ENCODE measurements at places on chromosomes 3 and 15. TPM values are rescaled to one million over a fixed set of nuclear protein-coding genes. Genes with fewer than 3 reads are reported as not detected.

DNA sequence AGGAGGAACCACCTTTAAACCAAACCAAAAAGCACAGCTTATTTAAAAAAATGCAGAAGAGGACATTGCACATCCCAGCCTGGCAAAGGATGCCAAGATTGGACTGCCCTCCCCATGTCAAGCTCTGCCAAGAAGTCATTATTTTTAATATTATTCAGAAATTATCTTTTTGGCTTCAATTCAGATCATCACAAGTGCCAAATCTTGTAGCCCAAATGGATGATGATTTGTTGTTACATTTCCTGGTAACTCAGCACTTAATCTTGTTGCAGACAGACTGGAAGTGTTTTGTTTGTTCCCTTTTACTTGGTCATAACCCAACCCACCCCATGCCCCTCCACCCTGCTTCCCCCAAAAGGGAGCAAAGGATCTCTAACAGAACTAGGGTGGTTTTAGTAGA is 28.1 kb upstream of the LXN start:
- no peaks in the 10 kb centered on the region for H3K27me3 ChIP-seq
- no peak for DNase-seq
- no peaks in the 10 kb centered on the region for H3K36me3 ChIP-seq
- H3K27ac ChIP-seq = no peak overlapping the region

DNA sequence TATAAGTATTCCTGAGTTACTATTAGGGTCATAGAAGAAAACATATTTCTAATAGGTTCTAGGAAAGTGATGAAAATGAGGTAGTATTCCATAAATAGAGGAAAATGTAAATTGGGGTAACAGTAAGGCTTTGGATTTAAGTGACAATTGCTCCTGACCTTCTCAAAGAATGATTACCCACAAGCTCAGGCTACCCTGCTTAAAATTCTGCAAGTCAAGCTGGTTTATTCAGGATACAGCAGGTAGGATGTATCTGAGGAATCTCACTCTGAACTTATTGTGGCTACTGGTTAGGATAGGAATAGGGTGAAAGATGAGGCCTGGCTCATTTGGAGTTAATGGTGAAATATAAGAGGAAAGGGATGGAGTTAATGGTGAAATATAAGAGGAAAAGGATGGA is 67.7 kb downstream of the CD200R1L start:
- DNase-seq = no peak
- no peak overlapping the region for H3K4me3 ChIP-seq
- no peaks in the 10 kb centered on the region for H3K27me3 ChIP-seq
- H3K4me1 ChIP-seq = no peaks in the 10 kb centered on the region
- H3K36me3 ChIP-seq = no peaks in the 10 kb centered on the region
- no peak overlapping the region for H3K27ac ChIP-seq

DNA sequence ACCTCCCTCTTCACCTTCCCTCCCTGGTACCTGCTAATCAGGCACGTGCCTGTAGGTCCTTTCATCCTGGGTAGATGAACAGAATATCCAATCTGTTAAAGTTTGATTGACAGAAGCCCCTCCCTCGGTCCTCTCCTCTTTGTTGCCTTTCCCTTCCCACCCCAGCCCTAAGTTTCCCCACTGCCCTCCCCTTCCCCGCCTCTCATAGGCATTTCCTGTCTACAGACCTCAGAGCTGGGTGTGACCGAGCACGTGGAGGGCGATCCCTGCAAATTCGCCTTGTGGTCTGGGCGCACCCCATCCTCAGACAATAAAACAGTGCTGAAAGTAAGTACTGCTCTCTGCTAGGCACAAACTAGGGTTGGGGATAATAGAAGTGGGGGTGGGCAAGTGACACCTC is 239.2 kb upstream of the UMPS start:
- H3K27me3 ChIP-seq = no peaks in the 10 kb centered on the region
- H3K4me1 ChIP-seq = no peaks in the 10 kb centered on the region
- H3K27ac ChIP-seq = no peak overlapping the region

PCOLCE2 gene
- 1.9 TPM for total RNA-seq

DNA sequence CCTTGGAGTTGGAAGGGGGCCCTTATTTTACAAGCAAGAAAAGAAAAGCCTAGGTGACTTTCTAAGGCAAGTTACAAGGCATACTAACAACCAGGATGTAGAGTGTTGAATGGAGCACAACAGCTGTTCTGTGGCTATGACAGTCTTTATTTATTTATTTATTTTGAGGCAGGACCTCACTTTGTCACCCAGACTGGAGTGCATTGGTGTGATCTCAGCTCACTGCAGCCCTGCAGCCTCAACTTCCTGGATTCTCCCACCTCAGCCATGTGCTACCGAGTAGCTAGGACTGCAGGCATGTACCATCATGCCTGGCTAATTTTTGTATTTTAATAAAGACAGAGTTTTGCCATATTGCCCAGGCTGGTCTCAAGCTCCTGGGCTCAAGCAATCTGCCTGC is 973.4 kb downstream of the ROBO1 start:
- no peaks in the 10 kb centered on the region for H3K36me3 ChIP-seq
- DNase-seq = no peak
- no peaks in the 10 kb centered on the region for H3K4me1 ChIP-seq
- H3K4me3 ChIP-seq = no peak overlapping the region
- no peaks in the 10 kb centered on the region for H3K27me3 ChIP-seq
